ENCODE measurements at places on chromosomes 7 and 10. TPM values are rescaled to one million over a fixed set of nuclear protein-coding genes. Genes with fewer than 3 reads are reported as not detected.

Gene LFNG
- 11.8 TPM for total RNA-seq

Gene ATG9B
- total RNA-seq, result not detected

Gene PALD1
- 6.3 TPM for total RNA-seq

Gene GPER1
- total RNA-seq, result 3.0 TPM

Gene CLDN4
- not detected for total RNA-seq

Gene LLCFC1
- not detected for total RNA-seq

Gene SCART1
- 0.59 TPM for total RNA-seq

Gene CCDC172
- total RNA-seq, result not detected

Gene MBL2
- not detected for total RNA-seq

Gene SPDYE16
- total RNA-seq, result not detected

Gene CHN2
- total RNA-seq, result 31.6 TPM

Gene PDZD8
- 23.1 TPM for total RNA-seq

Gene PLPP4
- total RNA-seq, result not detected

Gene STOX1
- total RNA-seq, result 0.11 TPM

Gene TMEM139
- total RNA-seq, result 11.5 TPM

Measured in heart right ventricle (tissue), 16 donors.